Right lobe of liver (tissue), 6 donors: ENCODE measurements at places on chromosomes 6 and 20. TPM values are rescaled to one million over a fixed set of nuclear protein-coding genes. Genes with fewer than 3 reads are reported as not detected.

Gene CDH4
- total RNA-seq, result not detected

Gene DPPA5
- not detected for total RNA-seq

Gene ABHD12
- 19.0 TPM for total RNA-seq

Gene PRRT1
- 0.29 TPM for total RNA-seq

Gene BMP5
- total RNA-seq, result 0.95 TPM

Gene GSTA3
- total RNA-seq, result not detected

Gene ADGRF1
- not detected for total RNA-seq

Gene MMP24
- 0.42 TPM for total RNA-seq

DNA sequence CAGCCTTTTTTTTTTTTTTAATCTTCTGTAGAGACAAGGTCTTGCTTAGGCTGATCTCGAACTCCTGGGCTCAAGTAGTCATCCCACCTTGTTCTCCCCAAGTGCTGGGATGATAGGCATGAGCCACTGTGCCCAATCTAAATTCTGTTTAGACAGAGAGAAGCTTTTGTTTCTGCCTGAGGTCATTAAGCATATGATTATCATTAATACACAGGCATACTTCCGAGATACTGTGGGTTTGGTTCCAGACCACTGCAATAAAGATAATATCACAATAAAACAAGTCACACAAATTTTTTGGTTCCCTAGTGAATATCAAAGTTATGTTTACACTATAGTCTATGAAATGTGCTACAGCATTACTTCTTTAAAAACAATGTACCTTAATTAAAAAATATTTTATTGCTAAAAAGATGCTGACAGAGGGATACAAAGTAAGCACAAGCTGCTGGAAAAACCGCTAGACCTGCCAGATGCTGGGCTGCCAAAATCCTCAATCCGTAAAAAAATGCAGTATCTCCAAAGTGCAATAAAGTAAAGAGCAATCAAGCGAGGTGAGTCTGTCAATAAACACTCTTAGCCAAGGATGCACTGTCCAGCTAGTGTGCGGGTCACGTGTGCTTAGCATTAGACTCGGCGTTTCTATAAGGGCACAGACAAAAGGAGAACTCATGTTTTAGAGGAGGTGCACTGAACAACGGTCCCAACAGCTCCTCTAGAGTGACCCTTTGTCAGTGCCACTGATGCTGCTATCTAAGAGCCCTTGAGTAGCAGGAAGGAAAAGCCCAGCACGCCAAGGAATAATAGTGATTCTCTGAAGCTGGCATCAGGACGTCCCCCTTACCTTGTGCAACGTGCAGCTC, 16.1 kb downstream of the TXNDC5 start:
- DNase-seq, result no peak

GRCh38 chr20:37755665-37756064, 61.8 kb downstream of the CTNNBL1 start:
- DNase-seq, result no peak

GRCh38 chr6:90596967-90597539, 10.2 kb upstream of the MAP3K7 start:
- no peak for DNase-seq

DNA sequence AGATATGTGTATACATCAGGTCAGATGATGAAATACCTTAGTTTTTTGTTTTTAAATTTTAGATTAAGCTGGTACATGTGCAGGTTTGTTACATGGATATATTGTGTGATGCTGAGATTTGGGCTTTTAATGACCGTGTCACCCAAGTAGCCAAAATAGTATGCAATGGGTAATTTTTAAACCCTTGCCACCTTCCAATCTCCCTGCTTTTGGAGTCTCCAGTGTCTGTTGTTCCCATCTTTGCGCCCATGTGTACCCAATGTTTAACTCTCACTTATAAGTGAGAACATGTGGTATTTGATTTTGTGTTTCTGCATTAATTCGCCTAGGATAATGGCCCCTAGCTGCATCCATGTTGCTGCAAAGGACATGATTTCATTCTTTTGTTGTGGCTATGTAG, 45.8 kb downstream of the TNFAIP3 start:
- DNase-seq, result no peak

GRCh38 chr6:167351656-167352345, 26.9 kb downstream of the TTLL2 start:
- no peak for DNase-seq

- DNase-seq, result no peak
Measured at GRCh38 chr6:118524686-118525085, 23.4 kb upstream of the PLN start.

- DNase-seq, result no peak
Measured at GRCh38 chr6:136439514-136440190, 110.6 kb downstream of the MAP7 start.

GRCh38 chr20:58199469-58199868, 29.0 kb downstream of the ANKRD60 start:
- no peak for DNase-seq

DNA sequence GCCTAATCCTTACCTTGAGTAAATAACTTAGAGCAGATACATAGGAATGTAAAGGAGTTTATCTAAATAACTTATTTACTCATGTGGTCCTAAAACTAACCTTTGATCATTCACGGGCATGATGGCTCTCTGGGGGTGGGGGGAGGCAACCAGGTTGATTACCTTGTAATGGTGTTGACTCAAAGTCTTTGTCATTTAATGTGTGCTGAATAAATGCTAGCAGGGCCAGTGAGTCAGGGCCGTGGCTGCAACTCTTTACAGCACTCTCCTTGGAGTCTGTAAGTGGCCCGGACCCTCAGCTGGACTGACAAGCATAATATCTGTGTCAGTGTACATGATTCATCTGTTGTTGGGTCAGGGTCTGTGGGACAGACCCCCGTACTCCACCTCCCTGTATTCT, 203.0 kb downstream of the EPM2A start:
- DNase-seq, result no peak

DNA sequence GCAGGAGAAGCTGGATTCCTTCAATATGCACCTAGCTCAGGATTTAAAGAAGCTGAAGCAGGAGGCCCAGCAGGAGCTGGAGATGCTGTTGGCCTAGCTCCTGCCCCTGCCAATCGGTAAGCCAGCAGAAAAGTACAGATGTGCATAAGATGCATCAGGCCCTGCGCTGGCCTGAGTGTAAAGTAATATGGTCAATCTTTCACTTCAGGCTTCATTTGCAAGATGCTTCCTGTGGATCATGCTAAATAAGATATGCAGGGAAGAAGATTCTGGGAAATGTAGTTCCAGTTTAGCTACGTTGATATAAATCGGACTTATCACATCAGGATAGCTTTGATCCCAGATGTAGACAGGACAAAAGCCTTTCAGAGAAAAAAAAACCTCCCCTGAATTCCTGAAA, 100.3 kb downstream of the GJA1 start:
- DNase-seq, result no peak

DNA sequence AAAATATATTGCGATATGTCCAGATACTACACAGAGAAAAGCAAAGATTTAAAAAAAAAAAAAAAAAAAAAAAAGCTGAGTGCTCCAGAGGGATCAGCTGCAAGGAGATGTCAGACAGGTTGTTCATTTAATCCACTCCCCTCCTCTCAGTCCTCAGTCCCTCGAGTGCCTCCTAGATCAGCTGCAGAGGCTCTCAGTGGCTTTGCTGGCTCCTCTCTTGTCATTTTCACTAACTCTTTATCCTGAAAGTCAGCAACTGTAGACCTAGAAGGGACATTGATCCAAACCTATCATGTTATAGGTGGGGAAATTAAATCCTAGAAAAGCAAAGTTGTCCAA, 61.6 kb downstream of the KIAA0319 start:
- no peak for DNase-seq

- DNase-seq, result no peak
Measured at GRCh38 chr20:2518096-2518495, 9.4 kb upstream of the ZNF343 start.

GRCh38 chr6:15474196-15474595, 188.6 kb downstream of the DTNBP1 start:
- DNase-seq, result no peak

DNA sequence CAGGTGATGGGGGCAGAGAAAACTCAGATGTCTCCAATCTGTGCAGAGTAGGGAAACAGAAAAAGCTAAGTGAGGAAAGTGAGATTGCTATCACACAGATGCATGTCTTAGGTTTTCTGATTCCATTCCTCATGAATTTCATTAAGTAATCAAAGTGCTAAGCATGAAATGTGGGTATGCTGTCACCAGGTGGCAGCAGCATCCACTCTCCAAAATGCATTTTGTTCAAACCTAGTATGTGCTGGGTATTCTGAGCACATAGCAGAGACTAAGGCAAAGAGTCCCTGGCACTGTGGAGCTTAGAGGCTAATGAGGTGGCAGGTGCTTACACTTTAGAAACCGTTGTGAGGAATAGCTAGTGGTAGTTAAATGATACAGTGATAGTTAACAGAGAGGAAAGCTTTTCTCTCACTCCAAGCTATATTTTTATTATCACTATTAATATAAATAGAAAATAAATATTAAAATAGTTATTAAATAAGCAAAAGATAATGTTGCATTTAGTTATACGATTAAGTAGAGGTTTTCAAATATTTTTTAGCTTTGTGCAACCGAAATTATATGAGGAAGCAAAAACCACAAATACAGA, 179.5 kb downstream of the CDH26 start:
- no peak for DNase-seq

GRCh38 chr6:42449917-42450476, 1.7 kb downstream of the TRERF1 start:
- DNase-seq, result no peak

- DNase-seq, result no peak
Measured at GRCh38 chr20:5654557-5654956, 95.6 kb upstream of the SHLD1 start.

GRCh38 chr6:79841577-79842375, 105.6 kb downstream of the ELOVL4 start:
- no peak for DNase-seq

- peak; percentile 61 for DNase-seq
Measured at GRCh38 chr20:2871661-2872458, 1.4 kb upstream of the PTPRA start.

DNA sequence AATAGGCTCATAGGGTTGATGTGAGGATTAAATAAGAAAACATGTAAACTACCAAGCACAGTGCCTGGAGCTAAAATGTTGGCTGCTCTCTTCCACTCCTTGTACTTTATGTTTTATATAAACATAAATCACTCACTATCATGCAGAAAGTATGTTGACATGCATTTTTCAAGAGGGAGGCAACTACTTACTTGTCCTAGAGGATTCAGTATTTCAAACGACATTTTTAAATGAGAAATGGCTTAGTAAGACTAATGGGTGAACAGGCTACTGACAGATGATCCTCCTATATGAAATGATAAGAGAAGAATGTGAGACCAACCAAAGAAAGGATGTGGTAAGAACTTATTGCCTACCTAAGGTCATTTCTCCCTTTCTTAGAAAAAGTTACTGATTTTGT, 21.0 kb downstream of the LATS1 start:
- DNase-seq, result no peak

DNA sequence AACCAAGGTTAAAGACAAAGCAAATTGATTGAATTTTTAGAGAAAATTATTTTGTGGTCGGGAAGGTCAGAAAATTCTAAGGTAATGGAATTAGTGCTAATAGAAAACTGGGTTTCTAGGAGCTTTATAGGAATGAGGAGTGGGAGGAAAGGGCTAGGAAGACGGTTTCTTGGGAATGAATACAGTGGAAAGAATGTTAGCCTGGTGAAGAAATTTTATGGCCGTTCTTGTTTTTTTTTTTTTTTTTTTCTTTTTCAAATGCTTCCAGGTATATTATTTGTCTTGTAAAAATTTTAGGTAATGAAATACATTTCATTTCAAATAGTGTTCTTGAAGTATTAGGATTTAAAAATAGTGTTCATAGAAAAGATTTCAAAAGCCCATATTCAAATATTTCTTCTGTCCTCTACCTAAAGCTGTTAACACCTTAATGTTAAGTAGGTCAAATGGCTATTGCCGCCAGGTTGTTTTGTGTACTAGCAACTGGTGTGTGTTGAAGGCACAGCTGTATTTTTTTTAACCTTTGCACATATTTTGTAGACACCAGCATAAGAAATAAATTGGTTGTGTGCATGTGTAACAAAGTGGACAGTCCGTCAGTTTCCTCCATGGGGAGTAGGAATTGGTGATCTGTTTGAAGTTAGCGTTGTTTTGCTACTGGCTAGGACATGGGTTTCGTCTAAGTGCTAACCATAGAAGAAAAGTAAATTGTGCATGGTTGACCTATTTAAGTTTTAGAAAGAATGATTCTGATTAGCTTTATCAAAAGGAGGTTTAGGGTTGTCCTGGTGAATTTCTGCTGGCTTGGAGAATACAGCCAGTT, 32.3 kb downstream of the AFDN start:
- DNase-seq, result no peak

DNA sequence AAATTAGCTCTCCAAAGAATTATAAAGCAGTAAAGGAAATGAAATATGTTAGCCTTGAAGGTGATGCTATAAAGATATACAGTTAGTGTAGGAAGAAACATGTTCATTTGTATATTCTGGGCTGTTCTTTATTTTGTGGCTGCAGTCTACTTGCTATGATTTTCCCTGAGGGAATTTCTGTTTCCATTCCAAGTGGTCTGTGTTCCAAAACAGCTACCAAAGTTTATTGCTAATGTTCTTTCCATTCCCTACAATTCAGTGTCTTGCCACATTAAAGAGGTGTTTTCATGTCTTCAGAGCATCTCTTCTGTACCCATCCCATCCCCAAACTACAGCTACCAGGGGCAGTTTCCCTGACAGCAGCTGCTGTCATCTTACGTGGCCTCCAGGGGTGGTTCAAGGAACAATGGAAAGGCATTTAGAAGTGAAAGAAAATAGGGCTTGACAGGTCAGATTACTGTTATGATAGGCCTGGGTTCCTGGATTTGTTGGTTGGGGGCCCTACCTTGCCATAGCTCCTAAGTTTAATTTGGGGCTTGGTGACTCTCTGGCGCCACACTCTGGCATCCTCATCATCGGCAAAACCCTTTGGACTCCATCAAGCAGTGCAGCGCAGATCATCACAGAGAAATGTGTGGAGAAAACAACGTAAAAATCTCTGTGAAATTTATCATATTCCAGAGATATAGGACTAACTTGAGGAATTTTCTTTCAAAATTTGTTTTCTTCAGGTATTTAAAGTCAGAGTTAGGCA, 33.8 kb upstream of the AIG1 start:
- DNase-seq, result peak; percentile 25

- no peak for DNase-seq
Measured at GRCh38 chr6:49906526-49906925, 40.2 kb upstream of the CRISP1 start.

DNA sequence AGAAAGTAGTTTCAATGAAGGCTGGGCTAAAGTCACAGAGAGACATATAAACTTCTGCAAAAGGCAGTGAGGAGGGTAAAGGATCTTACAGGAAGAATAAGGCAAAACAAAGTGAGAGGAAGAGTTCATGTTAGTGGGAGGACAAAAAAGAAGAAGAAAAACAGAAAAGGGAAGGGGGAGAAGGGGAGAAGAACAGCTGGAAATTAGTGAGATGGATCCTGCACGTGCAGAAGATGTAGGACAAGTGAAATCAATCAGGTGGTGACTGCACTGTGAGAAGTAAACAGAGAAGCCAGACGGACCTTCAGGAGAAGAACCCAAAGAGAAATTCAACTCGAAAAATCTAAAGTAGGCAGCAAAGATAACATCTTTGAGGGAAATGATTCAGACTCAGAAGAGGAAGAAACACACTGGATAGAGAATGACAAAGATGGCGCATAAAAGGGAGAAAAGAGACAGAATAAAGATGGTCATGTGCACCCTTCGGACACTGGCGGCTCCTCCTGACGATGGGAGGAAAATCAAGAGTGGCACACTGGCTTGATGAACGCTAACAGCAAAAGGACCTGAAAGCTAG, 105.9 kb downstream of the MYB start:
- no peak for DNase-seq
